Epithelial cell of proximal tubule (primary cell): ENCODE measurements at places on chromosomes 16 and 17.

GRCh38 chr16:50040018-50040417, 15.0 kb downstream of the CNEP1R1 start:
- DNase-seq = no peak

- DNase-seq = no peak
Observed at GRCh38 chr17:67573987-67574657, 143.6 kb upstream of the NOL11 start.

DNA sequence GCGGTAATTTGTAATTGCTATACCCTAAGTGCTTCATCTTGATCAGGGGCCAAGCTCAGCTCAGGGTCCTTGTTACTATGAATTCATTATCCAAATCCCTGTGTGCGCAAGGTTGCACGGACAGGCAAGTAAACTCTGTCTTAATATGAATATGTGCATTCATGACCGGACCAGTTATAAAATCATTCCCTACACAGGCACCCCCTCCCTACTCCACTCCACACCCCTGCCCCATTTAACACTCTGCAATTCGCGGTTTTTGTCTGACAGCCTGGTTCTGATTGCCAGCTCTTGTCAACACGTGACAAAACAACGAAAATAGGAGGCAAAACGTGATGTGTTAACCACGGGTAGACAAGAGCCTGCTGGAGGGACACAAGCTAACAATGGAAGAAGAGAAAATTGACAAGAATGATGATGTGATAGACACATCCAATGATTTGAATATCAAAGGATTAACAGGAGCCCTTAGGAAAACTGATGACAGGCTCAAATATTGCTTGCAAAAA, 76.5 kb downstream of the CACNG3 start:
- DNase-seq = no peak

GRCh38 chr17:76219670-76220383, 20.5 kb downstream of the RNF157 start:
- DNase-seq = no peak

GRCh38 chr17:3037259-3037658, 26.1 kb downstream of the OR1D5 start:
- no peak for DNase-seq
